ENCODE measurements at places on chromosomes 6 and 20.
A peak's percentile ranks its signal among the peaks of the same experiment; 100 is the strongest.

DNA sequence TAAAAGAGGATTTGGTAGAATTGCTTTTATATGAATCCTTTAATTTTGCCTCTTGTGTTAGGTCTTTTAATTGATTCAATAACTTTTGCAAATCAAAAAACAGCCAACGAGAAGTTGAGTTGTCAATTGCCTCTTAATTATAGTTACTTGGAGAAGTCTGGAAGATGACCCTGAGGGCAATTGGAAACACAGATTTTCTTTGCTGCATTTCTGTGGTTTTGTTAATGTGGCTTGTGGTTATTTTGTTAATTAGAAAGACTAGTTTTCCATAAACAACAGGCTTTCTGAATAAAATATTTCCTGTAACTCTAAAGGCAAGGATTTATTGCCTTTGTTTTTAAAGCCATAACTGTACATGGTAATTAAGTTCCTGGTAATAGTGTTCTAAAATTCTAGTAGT, 513.0 kb downstream of the EPHA7 start:
- no peak for DNase-seq

DNA sequence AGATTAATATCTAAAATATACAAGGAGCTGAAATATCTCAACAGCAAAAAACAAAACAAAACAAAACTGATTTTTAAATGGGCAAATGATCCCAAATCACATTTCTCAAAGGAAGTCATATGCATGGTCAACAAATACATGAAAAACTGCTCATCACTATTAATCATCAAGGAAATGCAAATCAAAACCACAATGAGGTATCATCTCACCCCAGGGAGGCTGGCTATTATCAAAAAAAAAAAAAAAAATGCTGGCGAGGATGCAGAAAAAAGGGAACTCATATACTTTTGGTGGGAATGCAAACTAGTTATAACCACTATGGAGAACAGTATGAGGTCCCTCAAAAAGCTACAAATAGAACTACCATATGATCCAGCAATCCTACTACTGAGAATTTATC, 34.6 kb downstream of the REPS1 start:
- no peak for DNase-seq

- no peak for DNase-seq
Measured at GRCh38 chr20:32975698-32976674, 28.2 kb downstream of the SUN5 start.

- no peak for DNase-seq
Measured at GRCh38 chr6:78530208-78530607, 337.1 kb upstream of the IRAK1BP1 start.

DNA sequence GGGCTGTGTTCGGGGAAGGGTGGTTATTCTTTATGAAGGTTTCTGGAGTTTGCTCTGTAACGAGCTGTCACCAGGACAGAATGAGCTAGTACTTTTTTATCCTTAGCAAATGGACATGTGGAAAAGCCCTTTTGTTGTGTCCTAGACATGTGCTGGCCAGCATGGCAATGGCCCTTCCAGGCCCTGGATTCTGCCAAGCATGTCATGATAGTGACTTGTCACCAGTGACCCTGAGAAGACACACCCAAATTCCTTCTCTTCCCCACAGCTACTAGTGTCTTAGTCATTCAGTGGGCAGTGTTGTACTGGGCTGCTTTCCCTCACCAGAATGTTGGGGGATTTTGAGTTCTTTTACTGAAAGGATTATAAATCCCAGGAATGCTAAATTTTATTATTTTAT, 74.0 kb upstream of the XRN2 start:
- DNase-seq: no peak

GRCh38 chr6:57147401-57147800, 24.7 kb upstream of the BAG2 start:
- DNase-seq: no peak

DNA sequence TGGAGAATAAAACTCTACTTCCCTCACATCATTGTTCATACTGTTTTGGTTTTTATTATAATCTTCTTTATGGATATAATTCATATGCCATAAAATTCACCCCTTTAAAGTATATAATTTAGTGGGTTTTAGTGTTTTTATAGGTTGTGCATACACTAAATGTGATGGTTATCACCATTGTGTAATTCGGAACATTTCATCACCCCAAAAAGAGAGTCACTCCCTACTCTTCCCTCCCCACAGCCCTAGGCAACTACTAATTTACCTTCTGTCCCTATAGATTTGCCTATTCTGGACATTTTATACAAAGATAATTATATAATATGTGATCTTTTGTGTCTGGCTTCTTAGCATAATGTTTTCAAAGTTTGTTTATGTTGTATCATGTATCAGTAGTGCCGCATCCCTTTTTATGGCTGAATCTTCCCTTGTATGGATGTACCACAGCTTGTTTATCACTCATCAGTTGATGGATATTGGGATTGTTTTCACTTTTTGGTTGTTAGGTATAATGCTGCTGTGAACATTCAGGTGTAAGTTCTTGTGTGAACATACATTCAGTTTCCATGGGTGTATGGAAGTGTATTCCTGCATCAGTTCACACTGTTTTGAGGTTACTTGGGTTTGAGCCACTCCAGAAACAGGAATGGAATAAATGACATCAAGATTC, 4.2 kb downstream of the TM9SF4 start:
- no peak for DNase-seq

DNA sequence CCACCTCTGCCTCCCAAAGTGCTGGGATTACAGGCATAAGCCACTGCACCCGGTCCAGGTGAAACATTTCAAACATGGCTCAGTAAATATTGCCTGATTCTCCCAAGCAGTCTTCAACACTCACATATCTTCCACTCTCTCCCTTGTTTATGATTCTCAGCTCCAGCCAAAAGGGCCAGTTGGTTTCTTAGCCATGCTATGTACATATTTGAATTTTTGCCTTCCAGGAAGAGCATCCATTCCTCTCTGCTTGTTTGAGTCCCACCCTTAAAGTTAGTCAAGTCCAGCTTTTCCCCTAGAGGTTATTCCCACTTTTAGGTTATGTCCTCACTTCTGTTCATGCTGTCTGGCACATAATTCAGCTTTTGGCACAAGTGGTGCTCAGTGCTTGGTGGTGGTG, 5.9 kb downstream of the KIFC1 start:
- DNase-seq: no peak

GRCh38 chr6:168097221-168097620, 18.2 kb upstream of the FRMD1 start:
- no peak for DNase-seq

DNA sequence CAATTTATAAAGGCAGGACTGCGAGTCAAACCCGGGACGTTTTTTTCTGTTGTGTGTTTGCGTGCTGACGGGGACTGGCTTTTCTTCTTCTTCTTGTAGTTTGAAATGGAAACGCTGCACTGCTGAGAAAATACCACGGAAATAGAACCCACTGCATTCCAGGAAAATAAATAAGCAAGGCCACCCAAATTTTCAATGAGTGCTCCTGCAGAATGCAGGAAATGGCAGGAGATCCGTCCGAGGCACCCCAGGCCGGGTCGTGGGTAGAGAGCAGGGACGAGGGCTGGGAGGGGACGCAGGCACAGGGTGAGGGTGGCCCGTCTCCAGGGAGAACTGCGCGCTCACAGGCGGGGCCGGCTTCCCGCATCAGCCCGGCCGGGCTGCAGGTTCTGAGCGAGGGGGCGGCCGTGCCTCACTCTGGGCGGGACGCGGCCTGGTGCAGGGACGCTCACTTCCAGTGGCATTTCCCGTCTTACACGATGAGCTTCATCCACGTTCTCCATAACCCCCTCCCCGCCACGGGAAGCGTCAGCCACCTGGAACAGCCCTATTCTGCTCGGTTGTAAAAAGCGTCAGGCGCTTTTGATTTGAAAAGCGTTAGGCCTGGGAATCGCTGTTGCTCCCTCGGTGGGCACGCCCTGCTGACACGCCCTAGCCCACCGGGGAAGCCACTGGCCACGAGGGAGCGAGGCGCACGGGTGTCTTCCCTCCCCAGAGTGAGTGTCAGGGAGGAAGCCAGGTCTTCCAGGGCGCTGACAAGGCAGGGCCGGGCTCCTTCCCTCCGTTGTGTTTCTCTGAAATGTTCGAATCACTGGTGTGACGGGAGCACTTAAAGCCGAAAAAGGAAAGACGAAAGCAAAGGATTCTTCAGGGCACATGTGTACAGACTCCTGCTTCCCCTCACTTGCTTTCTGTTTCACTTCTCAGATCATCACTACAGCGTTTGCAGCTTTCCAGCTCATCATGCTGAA, 17.9 kb upstream of the EXOC2 start:
- peak; percentile 72 for DNase-seq

DNA sequence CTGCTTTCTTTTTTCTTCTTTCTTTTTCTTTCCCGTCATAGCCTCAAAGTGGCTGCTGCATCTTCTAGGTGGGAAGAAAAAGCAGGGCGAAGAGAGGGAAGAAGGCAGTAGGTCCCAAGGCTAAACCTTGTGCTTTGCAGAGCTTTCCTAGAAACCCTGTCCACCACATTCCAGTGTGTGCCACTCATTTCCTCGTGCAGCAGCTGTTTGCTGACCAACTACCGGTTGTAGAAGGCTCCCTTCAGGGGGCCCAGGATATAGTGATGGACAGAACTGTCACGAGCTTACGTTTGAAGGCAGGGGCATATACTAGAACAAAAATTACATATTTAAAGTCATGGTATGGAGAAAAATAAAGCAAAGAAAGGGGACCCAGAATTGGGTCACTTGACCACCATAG, 103.0 kb downstream of the SASH1 start:
- DNase-seq: no peak

DNA sequence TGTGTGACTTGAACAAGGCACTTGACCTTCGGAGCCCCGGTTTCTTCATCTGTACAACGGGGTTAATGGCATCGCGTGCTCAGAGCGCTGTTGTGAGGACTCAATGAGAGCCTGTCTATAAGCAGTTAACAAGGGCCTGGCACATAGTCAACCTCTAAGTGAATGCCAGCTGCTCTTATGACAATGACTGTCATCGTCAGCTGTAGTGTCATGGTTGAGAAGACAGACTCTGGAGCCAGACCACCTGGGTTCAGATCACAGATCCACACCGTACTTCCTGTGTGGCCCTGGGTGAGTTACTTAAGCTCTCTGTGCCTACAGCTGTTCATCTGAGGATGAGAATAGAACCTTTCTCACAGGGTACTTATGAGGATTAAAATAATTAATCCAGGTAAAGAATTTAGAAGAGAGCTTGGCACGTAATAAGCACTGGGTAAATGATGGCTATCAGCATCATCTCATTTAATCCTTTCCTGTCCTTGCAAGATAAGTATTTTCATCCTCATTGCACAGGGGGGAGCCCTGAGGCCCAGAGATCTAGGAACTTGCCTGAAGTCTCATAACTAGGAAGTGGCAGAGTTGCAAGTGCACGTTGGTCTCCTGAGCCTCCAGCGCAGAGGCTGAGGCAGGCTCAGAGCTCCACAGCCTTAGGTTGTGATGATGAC, 105.3 kb downstream of the EYA2 start:
- peak; percentile 16 for DNase-seq

- no peak for DNase-seq
Measured at GRCh38 chr6:132153221-132153898, 202.2 kb upstream of the CCN2 start.

- DNase-seq: peak; percentile 80
Measured at GRCh38 chr6:159104931-159105330, 60.1 kb upstream of the TAGAP start.

GRCh38 chr20:278607-279571, 11.7 kb downstream of the C20orf96 start:
- no peak for DNase-seq

GRCh38 chr6:4870821-4871494, 94.8 kb downstream of the CDYL start:
- DNase-seq: no peak

Measured in germinal center (tissue), 1 donor.